ENCODE measurements at places on chromosomes 5 and 9.
A peak's percentile ranks its signal among the peaks of the same experiment; 100 is the strongest.

DNA sequence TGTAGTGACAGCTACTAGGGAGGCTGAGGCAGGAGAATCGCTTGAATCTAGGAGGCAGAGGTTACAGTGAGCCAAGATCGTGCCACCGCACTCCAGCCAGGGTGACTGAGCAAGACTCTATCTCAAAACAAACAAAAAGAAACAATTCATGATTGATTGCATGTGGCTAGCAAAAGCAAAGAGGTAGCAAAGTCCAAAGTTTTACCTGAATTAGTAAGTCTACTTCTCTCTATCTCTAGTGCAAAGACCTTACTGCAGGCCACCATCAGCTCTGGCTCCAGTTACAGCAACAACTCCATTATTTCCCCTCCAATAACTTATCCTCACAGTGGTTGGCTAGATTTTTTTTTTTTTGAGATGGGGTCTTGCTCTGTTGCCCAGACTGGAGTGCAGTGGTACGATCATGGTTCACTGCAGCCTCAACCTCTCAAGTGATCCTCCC lies 6.2 kb upstream of the SAR1B start:
- no peak for DNase-seq

DNA sequence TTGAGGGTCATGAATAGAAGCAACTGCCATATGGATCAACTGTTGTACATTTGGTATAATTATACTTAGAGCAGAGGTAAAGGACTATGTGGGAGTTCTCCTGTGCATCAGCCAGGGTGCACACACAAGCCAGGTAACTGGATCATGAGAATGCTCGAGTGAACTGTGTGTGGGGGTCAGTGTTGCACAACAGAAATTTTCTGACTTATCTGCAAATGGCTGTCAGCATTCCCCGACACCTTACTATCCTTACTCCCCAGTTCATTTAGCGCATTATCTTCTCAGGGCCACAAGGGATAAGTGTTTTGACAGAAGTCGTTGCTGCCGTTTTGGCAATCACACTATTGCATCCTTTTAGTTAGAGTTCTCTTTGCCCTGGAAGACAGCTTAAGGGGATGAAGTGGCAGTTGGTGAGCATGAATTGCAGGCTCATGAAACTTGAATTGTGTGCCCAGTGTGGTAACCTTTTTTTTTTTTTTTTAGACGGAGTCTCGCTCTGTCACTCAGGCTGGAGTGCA lies 1.7 kb downstream of the CANX start:
- DNase-seq: peak; percentile 12

DNA sequence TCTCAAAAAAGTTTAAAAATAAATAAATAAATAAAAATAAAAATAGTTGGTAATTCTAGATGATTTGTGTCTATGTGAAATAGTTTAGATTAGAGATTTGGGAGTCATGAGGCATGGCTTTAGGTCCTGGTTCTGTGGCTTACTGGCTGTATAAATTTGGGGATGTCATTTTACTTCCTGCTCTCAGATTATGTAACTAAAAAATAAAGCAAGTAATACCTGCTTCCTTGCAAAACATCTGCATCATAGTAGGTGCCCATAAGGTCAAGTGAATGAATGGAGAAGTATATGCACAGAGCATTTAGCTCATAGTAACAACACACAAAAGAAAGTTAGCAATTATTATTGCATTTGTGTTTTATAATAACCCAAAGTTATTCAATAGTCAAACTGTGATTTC lies 287.7 kb upstream of the TLE4 start:
- DNase-seq: no peak

DNA sequence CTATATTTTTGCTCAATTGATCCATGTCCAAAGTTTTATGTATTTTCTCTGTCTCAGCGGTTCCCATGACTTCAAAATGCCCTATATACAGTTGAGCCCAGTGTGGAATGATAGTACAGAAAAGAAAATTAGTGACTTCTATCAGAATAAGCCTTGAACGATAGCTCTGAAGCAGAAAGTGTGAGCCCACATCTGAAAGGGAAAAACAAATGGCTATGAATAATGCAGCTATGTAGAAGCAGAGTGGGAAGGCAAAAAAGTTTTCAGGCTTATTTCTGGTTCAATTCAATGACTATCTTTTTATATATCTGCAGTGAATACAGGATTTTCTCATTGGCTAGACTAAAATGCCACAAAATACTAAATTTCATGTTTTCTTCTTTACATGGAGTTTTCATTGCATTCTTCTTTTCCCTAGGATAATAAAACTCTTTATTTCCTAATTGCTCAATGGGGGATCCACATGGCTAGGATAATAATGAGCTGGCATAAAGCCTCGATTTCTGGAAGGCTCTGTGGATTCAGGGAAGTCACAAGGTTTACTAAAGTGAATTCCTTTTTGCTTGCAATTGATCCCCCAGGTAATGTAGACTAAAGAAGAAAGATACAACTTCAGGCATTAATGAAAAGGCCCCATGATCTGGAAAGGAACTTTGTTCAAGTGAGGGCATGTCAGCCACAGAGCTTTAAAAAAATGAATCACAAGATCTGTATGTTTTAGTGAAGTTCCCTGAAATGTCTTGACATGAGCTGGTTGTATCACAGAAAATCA lies 377.0 kb upstream of the RIOK2 start:
- DNase-seq: no peak

GRCh38 chr5:22036061-22036460 lies 817.1 kb downstream of the CDH12 start:
- no peak for DNase-seq

DNA sequence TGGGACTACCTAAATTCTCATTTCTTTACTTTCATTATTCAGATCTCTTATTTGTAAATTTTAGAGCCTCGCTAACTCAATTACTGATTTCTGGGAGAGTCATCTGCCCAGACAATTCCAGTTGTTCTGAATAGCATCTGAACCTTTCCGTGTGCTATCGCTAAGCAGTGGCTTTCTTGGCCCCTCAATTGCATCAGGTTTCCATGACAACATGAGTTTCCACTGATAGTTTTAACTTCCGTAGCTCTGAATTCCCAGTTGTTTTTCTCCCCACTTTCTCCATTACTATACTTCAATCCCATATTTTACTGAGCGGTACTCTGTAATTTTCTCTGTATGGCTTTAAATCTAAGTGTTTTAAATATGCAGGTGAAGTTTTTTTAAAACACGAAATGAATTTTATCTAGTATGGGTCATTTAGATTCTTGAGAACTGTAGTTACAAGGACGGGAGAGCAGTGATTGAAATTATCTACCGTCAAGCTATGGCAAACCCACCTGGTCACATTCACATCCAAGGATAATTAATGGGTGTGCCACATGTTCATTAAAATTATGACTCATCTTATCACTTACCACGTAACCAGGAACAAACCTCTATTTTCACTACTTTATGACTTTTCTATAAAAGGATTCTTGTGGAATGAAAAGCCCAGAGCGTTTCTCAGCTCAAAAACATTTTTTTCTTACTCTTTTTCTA lies 223.5 kb upstream of the PCSK5 start:
- no peak for DNase-seq

- peak; percentile 90 for DNase-seq
Observed at GRCh38 chr9:75108571-75108970, 20.3 kb downstream of the OSTF1 start.
